ENCODE measurements at places on chromosomes 13 and 19.

DNA sequence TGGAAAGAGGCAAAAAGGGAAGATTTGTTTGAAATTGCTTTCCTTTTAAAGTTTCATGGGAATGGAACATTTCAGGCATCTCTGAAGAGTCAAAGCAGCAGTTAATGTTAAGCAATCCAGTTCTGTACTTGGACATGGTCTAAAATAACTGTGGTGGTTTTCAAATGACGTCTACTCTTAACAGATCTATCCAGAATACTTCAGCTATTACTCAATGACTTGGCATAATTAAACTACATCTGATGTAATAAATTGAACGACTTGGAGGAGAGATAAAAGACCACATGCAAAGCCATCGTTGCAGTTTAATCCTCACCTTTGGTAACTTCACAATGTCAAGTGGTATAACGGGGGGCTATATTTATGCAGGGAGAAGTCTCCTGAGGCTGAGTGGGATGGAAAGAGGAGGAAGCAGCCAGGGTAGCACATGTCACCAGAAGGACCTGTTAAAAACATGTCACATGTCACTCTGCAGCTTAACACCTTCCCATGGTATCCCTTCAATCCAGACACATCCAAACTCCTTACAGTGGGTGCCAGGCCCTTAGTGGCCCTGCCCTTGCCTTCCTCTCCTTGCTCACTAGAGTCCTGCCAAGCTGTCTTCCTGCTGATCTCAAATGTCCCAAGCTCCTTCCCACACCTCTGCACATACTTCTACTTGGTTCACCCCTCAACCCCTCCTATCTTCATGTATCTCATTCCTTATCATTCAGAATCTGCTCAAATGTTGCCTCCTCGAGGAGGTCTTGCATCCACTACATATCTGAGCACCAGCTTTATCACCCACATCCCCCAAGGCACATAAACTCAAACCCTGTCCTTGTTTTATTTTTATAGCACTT is 327.8 kb downstream of the SUCLA2 start:
- DNase-seq, result no peak

- DNase-seq, result peak; percentile 54
Observed at GRCh38 chr13:48595431-48596429, 58.0 kb upstream of the CYSLTR2 start.

- DNase-seq, result no peak
Observed at GRCh38 chr13:66751691-66752090, 478.4 kb downstream of the PCDH9 start.

- no peak for DNase-seq
Observed at GRCh38 chr19:42276284-42276683, 7.2 kb downstream of the CIC start.

- no peak for DNase-seq
Observed at GRCh38 chr13:73220966-73221720, 162.3 kb downstream of the KLF5 start.

DNA sequence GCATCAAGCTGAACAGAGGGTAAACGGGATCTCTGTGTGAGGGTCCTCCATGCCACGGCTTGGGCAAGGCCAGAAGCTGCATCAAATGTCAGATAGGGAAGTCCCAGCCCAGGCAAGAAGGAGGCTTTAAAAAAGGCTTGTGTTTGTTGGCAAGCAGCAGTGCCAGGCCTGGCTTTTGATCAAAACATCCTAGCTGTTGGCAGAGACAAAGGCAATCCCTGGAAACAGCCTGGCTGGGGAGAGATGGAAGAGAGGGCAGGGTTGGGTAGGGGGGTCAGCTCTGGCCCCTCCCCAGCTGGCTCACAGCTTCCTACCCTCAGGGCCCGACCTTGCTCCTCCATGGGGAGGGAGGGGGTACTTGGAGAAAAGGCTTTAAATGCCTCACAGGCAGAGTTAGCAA is 61.8 kb upstream of the KCTD15 start:
- DNase-seq, result no peak

- no peak for DNase-seq
Observed at GRCh38 chr13:48120241-48120640, 25.3 kb upstream of the MED4 start.
